Kidney tubule cell (primary cell): ENCODE measurements at places on chromosomes 7 and 10.

DNA sequence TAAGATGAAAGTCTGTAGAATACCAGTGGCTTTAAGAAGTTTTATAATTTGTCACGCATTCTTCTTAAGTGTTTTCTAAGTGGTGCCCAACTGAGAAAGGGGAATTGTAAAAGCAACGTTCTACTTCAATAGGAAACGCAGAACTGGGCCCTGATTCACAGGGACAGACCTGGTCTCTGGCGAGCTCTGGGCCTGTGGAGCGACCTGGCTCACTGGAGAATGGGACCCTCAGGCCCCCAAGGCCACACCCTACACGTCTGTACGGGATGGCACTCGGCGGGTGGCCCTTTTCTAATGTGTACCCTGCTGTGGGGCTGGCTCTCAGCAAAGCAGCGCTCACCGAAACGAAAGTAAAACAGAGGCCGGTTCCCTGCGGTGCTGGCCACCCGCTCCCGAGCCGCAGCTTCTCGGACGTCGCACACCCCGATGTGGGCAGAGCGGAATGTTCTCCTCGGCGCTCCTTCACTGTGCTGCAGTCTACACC lies 205.0 kb downstream of the DIP2C start:
- peak; percentile 11 for DNase-seq

DNA sequence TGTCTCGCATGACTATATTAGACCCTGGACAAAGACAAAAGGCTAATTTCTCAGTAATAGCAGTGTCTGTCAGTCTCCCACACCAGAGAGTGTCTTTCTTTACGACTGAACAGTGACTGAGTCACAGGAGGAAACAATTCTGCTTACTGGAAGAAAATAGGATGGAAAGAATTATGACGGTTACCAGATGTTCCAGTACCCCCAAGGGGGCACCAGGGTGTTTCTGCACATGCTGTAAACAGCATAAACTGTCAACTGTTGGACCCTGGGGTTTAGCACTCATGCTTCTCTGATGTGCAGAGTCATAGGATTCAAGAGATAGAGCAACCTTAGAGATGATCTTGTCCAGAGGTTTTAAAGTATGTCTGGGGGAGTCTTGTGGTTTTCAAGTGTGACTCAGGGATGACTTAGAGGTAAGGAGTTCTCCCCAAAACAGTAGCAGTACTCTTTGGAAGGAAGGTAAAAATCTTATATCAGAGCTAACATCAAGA lies 291.7 kb downstream of the THSD7A start:
- DNase-seq = peak; percentile 65

- DNase-seq = no peak
These were observed 3.7 kb downstream of the TMEM225B start for GRCh38 chr7:99601656-99602310.

GRCh38 chr7:151524845-151525244 lies 5.2 kb upstream of the RHEB start:
- no peak for DNase-seq

DNA sequence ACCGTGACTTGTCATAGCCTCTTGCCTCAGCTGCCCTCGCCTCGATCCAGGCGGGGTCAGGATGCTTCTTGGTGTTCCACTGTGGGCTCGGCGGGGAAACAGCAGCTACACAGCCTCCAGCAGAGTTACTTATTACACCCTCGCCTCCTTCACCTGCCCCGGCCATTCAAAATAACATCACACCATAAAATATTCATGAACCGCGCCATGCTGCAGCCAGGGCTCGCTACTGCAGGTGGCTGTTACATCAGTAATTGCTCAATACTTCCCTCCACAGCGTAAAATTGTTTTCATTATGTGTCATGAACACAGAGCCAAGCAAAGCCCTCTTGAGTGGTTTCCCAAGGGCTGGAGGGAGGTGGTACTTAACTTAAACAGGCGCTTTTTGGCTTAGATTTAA lies 241.5 kb upstream of the SP8 start:
- DNase-seq = peak; percentile 77

- DNase-seq = no peak
These were observed 243.2 kb downstream of the SNX10 start for GRCh38 chr7:26534649-26535482.

GRCh38 chr10:103781329-103782061 lies 73.9 kb downstream of the SH3PXD2A start:
- peak; percentile 74 for DNase-seq

- DNase-seq = no peak
These were observed 372.9 kb upstream of the NFE2L3 start for GRCh38 chr7:25779002-25779546.

DNA sequence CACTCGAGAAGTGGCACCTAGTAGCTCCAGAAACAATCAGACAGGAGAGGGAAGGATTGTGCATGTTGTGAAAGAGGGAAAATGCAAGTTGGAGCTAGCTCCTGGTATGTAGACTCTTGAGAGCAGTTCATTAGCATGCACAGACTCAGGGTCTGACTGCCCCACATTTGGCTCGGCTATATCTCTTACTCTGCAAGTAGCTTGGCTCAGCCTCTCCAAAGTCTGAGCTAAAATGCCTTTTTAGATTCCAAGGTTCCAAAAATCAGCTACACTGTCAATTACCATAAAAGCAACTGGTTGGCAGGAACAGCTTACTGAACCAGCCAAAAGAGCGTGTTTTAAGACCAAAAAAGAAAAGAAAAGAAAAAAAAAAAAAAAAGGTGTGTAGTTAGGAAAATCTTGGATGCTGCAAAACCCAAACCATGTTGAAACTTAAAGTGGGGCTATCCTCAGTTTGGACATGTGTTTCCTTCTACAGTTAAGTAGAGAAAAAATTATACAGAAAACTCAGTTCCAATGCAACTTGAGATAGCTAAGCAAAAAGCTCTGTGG lies 65.5 kb downstream of the MKX start:
- no peak for DNase-seq

DNA sequence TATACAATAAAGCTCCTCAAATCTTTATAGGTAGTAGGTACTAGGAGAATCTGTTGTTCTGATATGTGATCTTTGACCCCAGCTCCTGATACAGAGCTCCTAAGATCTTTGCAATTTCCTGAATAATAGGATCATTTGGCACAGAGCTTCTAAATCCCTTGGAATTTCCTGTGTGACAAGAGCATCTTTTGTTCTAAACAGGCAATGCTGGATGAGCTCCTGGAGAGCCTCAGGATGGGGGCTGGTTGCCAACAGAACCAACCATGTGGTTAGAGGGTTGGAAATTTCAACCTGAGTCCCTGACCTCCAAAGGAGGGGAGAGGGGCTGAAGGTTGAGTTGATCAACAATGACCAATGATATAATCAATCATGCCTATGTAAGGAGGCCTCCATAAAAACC lies 629.0 kb downstream of the CCSER2 start:
- DNase-seq = no peak

DNA sequence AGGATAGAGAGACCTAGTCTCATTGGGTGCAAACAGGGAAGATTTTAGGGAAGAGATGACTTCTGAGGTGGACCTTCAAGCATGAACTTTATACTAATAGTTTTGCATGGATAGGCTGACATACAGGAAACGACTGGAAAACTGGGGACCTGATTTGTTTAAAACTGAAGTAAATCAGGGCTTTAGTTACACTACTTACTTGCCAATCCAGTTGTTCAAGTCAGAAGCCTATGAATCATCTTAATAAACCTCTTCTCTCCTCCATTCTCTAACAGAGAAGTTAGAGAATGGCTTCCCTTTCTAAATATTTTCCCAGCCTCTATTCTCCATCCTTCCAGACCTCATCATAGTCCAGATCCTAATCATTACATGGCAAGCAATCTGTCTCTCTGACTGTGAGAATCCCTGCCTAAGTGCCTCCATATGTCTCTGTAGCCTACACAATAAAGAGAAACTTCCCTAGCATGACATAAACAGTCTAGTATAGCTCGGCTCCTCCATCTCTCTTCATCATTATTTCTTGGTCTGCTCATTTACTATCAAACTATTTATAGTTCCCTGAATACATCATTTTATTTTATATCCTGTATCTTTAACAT lies 55.8 kb downstream of the PRKG1 start:
- no peak for DNase-seq

DNA sequence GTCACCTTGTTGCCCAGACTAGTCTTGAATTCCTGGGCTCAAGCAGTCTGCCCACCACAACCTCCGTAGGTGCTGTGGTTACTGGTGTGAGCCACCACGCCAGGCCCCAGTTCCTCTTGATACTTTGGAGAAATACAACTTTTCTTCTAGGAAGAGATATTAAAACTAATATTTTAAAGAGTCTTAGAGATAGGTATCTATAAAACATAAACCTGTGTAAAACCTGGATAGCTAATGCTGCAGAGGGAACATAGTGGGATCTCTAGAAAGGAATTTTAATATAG lies 4.8 kb upstream of the GDI2 start:
- no peak for DNase-seq

GRCh38 chr7:105473163-105473562 lies 48.9 kb downstream of the PUS7 start:
- DNase-seq = peak; percentile 29

DNA sequence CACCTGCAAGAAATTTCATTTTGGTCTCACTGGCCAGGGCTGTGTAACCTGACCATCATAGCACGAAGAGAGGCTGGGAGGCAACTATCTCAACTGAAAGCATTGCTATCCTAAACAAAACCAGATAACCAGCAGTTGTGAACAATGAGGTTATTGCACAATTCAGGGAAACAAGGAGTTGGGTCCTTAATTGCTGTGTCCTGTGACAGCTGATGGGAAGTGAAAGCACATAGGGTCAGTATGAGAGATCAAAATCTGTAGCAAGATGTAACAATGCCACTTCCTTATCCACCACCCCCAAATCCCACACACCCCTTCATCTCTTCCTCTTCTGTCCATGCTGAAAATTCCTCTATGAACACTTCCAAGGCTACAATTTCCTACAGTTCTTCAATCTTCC lies 80.2 kb downstream of the HTR7 start:
- no peak for DNase-seq

DNA sequence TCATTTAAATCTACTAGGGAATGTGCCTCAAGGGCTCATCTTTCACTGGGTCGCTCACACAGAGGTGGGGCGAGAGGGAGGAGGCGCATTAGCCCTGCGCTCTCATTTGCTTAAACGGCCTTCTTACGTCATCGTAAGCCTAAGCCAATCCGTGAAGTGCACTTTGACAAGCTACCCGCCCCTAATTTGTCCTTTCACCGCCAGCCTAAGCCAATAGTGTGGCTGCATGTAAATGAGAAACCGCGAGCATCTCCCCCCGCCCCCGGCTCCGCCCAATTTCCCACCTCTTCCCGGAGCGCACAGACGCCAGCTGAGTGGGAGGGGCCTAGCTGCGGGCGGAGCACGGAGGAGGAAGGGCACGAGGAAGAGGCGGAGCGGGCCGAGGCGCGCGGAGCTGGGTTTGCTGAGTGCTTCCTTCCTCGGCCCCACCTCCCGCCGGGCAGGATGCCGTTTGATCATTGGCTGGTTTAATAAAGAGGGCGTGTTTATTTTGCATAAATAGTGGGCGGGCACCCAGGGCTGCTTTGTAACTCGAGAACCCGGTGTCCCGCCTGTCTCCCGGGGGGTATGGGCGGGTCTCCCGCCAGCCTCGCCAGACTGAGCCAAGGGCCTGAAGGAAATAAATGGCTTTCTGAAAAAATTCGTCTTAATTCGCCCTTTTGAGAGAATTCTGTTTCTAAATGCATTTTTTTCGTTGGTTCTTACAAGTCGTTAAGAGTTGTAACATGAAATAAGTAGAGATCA lies 289.6 kb upstream of the NFE2L3 start:
- peak; percentile 100 for DNase-seq

DNA sequence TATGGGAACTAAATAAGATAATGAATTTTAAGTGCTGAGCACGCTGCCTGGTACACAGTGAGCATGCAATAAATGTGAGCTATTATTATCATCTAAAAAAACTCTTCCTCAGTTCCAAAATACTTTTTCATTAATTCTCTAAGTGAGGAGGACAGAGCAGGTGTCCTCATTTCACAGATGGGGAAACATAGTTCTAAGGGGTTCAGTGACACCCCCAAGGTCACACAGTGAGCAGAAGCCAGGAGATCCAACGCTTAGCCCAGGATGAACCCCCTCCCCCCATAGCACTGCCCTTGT lies 6.8 kb upstream of the RRP12 start:
- DNase-seq = no peak

DNA sequence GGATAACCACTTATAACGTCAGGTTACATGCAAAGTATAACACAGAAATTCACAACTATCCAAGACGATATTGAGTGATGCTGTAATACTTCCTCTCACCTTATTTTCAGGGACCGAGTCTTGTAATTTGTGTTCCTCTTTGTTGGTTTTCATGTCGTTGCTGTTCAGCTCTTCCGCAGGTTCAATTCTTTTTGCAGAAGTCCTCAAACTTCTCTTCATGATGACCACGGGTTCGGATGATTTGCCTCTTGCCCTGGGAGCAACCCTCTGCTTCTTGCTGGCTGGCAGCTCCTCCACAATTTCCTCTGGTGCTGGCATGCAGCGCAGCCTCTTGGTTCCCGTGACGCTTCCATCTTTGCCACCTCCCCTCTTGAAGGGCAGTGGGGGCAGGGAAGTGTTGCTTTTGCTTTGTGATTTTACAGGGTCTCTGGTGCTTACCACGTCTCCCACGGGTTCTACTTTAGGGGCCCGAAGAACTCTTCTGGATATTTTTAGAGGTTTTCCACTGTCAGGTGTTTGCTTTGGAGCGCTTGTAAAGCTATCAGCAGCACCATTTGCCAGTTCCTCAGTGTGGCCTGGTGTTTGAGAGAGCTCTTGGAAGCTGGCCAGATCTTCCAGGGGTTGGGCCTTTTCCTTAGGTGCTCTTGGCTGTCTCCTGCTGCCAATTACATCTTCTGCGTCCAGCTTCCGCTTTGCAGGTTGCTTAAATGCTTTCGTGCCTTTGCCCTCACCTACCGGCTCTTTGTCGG lies 23.6 kb downstream of the MKI67 start:
- DNase-seq = no peak

GRCh38 chr10:121919666-121920065 lies 8.2 kb downstream of the ATE1 start:
- no peak for DNase-seq

DNA sequence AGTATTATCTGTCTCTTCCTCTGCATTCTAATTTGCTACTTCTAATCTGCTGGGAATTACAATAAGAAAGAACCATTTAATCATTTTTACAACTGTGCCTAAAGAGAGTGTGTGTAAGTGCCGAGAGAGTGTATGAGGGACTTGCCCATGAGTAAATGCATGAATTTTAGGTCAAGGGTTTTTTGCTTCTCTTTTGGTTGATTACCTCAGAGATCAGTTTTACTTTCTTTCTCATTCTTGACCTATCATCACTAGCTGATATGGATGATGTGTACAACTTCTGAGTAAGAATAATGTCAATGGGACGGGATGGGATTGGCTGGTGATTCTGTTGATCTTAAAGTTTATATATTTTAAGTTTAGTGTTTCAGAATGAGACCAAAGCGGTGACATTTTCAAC lies 47.8 kb downstream of the IKZF1 start:
- no peak for DNase-seq

DNA sequence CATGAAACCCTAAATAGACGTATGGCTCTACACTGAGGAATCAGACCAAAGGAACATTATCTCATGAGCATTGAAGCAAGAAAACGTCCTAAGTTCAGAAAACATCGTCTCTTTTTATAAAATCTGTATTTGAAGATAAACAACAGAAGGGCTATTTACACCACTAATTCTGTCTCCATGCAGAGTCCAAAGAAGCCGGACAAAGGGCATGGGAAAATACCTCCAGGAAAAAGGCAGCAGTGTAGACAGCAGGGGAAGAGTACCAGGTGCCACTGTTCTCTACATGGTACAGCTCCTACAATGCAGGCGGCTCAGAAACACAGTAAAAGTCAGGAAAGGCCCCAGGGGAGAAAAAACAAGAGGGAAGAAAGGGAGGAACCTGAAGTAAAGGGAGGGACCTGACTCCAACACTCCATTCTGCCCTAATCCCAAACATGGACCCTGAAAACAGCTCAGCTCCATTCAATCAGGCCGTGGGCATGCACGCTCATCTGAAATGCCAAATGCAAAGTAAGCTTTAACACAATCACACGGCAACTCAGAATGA lies 17.5 kb downstream of the FAM171A1 start:
- DNase-seq = no peak
